Activated CD4-positive, alpha-beta memory T cell treated with anti-CD3 and anti-CD28 coated beads, Interleukin-2, amount 10 ng/mL, durations not matched to agents 7 days and 5 days (primary cell): ENCODE measurements at places on chromosomes 7 and 10. TPM values are rescaled to one million over a fixed set of nuclear protein-coding genes. Genes with fewer than 3 reads are reported as not detected.

PMPCB gene
- total RNA-seq = 63.9 TPM

RAPGEF5 gene
- 0.43 TPM for total RNA-seq

LRWD1 gene
- 19.8 TPM for total RNA-seq

CRPPA gene
- total RNA-seq = 0.68 TPM

CTAGE4 gene
- 5.3 TPM for total RNA-seq

TAS2R3 gene
- total RNA-seq = 0.73 TPM

GATA3 gene
- total RNA-seq = 112 TPM

HPSE2 gene
- not detected for total RNA-seq

ATE1 gene
- total RNA-seq = 22.9 TPM

ADRB1 gene
- total RNA-seq = 0.20 TPM

PLAC9 gene
- total RNA-seq = not detected

IDE gene
- total RNA-seq = 27.9 TPM

SH2D4B gene
- 0.15 TPM for total RNA-seq

ZNF138 gene
- total RNA-seq = 9.0 TPM

CFAP46 gene
- not detected for total RNA-seq

CDH23 gene
- 1.3 TPM for total RNA-seq
